Stimulated activated CD8-positive, alpha-beta memory T cell treated with anti-CD3 and anti-CD28 coated beads, Interleukin-15, amount 100 ng/mL, for 1 hour (primary cell): ENCODE measurements at places on chromosomes 1 and 21.

- DNase-seq: no peak
These were observed 712 bp downstream of the DEGS1 start for GRCh38 chr1:224183591-224184312.

DNA sequence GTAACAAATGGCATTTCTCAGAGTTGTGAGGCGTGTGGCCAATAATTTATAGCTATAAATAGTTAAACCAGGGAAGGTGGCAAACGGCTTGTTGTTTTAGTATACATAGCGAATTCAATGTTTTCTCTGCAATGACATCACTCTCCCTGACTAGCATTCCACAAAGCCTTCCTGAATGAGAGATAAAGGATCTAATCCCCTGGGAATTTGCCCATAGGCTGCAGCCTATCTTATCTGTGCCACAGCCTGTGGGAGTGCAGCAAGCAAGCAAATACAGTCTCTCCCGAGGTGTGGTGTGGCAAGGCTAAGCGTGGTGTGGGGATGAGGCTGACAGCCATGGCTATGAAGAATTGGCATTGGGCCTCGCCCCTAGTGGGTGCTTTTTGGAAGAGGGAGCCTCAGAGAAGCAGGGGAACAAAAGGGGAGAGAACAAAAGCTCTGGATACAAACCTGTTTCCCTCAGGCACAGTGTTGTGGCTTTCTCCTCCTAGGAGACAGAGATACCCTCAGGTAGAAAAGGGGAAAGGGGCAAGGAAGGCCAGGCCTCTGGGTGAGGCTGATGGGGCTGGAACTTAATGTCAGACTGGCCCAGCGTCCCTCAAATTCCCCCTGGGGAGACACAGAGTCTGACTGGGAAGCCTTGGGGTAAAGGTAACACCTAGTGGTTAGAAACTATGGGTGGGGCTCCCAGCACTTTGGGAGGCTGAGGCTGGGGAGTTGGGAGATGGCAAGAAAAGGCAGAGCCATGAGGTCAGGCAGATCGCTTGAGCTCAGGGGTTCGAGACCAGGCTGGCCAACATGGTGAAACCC, 8.9 kb downstream of the TAGLN2 start:
- no peak for DNase-seq

DNA sequence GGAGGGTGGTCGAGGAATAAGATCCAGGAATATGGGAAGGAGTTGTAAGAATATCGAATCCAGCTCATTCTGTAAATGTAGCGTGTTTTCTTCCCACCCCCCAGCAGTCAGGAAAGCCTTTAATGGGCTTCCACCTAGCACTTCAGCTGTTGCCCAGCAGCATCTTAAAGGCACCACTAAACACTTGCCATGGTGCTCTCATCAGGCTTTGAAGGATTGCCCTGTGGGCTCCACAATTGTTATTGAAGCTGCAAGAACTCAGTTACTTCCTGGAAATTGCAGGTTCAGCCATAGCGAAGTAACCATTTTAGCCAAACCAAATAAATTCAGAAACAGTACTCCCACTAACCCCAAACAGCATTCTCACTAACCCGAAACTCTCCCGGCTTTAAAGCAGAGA, 511.2 kb downstream of the PLPP3 start:
- no peak for DNase-seq

GRCh38 chr1:152972196-152972886, 1.9 kb downstream of the SPRR4 start:
- DNase-seq: no peak

GRCh38 chr1:20359451-20360330, 69.0 kb downstream of the VWA5B1 start:
- no peak for DNase-seq

DNA sequence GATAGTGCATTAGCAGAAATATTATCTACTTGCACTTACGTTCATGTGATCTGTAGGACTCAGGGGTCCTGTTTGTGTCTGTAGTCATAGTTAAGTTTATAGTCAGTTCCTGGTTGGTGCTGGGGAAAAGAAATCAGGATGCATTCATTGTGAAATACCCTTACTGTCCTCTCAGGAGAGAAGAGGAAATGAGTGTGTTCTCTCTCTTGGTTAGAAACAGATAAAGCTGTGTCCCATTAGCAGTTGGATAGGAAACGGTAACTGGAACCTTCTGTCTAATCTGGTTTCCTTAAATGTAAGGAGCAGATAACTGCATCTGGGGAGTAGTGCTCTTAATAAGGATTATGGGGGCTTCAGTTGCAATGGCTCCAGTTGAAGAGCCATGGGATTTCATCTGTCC, 8.9 kb downstream of the SDCCAG8 start:
- DNase-seq: no peak

DNA sequence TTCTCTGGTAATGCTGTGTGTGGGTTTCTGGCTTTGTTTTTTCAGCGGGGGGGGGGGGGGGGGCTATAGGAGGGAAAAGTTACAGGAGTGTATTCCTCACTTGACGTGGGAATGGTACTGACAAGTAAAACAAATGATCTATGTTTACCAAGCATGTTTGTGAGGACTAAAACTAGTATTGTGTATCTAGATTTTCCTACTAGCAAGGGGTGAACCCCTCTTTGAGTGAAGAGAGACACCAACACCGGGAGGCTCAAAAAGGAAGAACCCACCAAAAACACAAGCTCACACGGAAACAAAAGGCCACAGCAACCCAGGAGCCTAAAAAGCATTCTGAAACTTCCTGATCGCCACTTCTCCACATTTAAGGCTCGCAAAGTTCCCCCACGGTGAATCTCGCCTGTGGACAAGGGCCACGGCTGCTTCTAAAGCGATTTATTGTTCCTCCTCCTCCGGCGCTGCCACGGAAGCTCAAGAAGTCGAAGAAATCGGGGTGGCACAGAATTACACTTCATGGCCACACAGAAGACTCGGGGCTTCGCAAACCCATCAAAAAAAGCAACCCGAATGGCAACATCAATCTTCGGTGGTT, 703 bp downstream of the PUM1 start:
- DNase-seq: no peak

DNA sequence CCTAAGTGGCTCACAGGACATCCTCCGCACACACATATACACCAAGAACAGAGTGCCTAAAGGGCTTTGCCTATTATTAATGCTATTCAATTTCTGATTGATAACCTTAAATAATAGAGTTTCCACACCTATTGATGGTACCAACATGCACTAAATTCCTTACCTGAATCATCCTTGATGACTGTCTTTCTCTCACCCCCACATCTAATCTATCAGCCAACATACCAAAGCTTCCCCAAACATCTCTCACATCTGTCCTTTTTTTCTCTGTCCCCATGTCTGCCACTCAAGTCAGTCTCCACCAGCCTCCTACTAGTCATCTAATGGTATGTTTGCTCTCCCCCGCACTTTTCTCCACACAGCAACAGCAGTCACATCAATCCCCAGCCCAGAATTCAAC, 174.4 kb downstream of the DSCAM start:
- no peak for DNase-seq

DNA sequence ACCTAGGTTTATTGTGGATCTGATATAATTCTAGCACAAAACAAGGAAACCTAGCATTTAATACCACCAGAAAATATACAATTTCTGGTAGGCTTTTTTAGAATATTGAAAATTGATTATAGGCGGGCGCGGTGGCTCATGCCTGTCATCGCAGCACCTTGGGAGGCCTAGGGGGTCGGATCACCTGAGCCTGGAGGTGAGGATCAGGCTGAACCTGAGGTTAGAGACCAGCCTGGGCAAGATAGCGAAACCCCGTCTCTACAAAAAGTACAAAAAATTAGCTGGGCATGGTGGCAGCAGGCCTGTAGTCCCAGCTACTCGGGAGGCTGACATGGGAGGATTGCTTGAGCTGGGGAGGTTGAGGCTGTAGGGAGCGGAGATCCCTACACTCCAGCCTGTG, 948 bp upstream of the COP1 start:
- DNase-seq: no peak

DNA sequence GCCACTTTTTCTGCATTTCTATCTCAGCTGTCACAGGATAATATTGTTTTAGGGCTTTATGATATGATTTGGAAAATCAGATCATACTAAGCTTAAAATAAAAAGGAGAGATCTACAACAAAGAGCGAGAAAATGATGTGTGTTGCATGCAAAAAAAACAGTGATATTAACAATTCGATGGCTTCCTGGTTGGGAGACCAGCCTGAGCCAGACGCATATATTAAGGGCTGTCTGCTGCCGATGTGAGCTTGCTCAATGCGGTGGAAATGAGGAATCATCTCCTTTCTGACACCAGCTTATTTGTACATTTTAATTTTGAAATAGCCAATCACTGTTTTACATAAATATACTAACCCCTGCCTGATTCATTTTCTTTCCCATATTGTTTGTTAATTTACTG, 862.6 kb downstream of the USP25 start:
- no peak for DNase-seq

DNA sequence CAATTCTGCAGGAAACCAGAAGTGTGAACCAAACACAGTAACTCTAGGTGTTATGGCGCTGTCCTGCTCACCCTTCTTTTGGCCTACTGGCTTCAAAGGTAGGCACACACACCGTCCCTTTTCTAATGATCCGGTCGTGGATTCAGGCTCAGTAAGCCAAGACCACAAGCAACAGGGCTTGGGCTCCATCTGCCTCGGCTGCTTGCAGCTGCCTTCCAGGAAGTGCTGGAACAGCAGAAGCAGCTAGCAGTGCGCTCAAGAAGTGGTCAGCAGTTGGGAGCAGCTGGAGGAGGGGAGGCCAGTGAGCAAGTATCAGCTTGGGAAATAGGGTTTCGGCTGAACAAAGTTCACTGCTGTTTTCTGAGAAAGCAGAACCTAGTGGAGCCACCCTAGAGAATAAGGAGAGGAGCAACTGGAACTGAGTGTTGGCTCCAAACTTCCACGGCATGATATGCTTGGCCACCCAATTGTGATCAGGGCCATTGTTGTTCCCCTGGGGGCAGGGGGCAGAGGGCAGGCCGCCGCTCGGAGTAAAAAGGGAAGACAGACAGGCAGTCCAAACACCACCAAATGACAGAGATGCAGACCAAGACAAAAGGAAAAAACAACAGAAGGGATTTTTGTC, 173.4 kb downstream of the TOMM20 start:
- no peak for DNase-seq
